ENCODE measurements at places on chromosomes 1 and 21.
A peak's percentile ranks its signal among the peaks of the same experiment; 100 is the strongest.

DNA sequence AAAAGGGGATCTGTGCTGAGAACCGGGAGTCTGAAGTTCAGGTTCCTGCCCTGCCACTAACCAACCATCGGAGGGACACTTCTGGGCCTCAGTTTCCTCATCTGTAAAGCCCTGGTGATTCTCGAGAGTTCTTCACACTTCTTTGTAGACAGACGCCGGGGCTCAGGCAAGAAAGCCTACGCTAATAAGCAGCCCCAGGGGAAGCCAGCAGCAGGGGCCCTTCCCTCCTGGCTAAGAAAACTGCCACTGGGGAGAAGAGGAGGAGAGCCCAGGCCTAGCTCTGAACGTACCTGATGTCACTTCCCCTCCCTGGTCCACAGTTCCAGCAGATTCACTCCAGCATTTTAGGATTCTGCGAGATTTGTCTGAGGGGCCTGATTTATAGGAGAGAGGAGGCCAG lies 76.0 kb downstream of the CAMK2N1 start:
- no peak for DNase-seq

- no peak for DNase-seq
Measured at GRCh38 chr1:98733782-98734112, 72.2 kb downstream of the SNX7 start.

- DNase-seq = peak; percentile 31
Measured at GRCh38 chr21:42112857-42113256, 41.7 kb downstream of the UMODL1 start.

GRCh38 chr1:241622669-241623068 lies 17.5 kb downstream of the CHML start:
- DNase-seq = peak; percentile 39

DNA sequence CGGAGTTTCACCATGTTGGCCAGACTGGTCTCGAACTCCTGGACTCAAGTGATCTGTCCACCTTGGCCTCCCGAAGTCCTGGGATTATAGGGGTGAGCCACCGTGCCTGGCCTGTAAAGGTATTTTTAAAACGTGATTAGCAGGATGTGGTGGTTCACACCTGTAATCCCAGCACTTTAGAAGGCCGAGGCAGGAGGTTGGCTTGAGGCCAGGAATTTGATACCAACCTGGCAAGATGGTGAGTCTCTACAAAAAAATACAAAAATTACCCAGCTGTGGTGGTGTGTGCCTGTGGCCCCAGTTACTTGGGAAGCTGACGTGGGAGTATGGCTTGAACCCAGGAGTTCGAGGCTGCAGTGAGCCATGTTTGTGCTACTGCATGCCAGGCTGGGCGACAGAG lies 43.3 kb upstream of the SOD1 start:
- DNase-seq = no peak

DNA sequence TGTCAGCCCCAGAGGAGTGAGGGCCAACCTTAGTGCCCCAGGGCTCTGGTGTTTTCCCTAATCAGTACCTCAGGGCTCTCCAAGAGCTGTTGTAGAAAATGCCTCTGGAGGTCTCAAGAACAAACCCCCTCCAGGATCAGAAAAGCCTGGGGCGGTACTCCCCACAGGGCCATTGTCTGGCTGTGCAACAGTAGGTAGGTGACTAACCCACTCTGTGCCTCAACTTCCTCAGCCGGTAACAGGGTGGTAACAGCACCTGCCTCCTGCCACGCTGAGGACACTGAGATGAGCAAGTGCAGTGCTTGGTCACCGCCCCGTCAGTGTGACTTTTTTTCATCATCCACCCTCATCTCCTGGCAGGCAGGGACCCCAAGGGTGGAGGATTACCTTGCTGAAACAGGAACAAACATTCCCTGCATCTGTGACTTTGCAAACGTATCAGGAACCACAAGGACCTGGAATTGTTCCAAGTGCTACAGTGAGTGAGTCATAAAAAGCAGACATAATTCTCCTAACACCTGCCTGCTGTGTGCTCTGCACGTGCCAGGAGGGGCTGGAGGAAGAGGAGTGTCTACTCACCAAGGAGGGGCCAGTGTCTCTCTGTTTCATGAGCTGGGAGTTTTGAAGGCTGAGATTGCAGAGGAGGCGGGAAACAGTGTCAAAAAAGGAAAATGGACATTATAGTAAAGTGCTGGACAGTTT lies 440.8 kb downstream of the NPHP4 start:
- DNase-seq = peak; percentile 20

- DNase-seq = no peak
Measured at GRCh38 chr1:54571803-54572541, 23.9 kb downstream of the ACOT11 start.

DNA sequence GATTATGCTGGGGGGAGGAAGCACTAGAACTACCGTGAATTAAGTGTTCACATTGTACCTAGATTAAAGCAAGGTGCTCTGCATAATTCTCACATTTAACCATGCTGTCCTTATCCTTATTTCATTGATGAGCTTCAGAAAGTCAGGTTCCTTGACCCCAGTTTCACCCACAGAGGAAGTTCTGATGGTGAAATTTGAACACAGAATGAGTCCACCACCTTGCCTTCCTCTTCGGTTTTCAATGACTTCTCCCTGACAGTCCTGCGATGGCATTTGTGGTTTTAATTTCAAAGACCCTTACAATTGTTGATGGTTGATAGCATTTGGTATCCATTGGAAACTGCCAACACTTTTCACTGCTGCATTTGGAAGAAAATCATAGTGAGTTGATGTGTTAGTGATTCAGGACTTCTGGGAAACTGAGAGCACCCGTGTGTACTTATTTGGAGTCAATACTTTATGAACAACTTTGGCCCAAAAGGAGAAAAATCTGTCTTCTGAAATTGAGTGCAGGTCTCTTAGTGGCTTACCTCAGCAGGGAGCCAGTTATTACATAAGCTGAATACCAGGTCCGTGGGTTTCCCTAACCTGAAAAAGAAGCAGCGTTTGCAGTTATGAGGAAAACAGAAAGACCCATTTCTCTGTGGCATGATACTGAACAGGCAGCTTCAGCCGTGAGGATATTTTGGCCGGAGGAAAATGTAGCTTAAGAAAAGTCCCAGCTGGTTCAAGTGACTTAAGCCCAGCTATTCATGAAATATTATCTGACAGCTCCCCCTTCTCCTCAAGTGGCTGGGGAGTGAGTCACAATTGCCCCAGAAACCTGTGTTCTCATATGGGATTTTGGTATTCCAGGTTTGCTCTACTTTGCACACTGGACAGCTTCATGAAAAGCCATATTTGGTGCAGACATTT lies 47.5 kb downstream of the ROR1 start:
- peak; percentile 72 for DNase-seq

GRCh38 chr1:153775458-153776327 lies 486 bp downstream of the SLC27A3 start:
- peak; percentile 74 for DNase-seq

DNA sequence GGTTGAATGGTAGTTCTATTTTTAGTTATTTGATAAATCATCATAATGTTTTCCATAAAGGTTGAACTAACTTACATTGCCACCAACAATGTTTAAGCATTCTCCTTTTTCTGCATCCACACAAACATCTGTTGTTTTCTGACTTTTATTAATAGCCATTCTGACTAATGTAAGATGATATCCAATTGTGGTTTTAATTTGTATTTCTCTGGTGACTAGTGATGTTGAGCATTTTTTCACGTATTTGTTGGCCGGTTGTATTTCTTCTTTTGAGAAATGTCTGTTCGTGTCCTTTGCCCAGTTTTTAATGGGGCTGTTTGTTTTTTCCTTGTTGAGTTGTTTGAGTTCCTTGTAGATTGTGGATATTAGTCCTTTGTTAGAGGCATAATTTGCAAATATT lies 24.6 kb upstream of the SLC35F3 start:
- peak; percentile 37 for DNase-seq

DNA sequence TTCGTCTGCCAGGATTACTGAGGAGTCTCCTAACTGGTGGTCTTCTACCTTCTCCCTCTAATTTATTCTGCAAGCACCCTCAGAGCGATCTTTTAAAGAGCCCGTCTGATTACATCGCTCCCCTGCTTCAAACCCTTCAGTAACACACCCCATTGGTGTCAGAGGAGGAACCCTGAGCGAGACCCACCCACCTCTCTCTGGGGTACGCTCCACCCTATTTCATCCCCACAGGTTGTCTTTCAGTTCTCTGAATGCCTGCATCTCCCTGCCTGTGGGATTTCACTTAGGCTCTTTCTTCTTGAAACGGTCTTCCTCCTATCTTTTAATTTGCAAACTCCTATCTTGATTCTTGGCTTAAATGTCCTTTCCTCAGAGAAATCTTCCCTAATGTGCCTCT lies 39.4 kb downstream of the C1orf21 start:
- DNase-seq = no peak

DNA sequence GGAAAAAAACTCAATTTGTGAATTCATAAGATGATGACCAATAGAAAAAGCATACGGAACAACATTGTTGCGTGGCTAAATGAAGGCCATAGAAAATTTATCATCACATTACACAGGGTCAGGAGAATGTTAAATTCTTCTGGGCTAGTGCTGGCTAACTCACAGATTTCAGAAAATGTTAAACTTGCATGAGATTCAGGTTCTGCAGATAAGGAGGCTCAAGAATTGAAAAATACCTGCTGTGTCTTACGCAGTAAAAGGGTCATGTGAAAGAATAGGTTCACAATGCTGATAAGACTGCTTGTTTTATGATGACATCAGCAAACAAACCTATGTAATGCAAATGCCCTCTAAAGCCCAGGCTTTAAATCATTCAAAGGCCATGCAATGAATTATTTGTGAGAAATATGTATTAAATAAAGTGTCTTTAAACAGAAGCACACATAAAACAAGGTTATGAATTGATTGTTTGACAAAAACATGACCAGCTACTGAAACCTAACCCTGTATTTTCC lies 378.8 kb downstream of the USP25 start:
- DNase-seq = no peak

- DNase-seq = no peak
Measured at GRCh38 chr1:110951161-110951560, 12.6 kb downstream of the LRIF1 start.

DNA sequence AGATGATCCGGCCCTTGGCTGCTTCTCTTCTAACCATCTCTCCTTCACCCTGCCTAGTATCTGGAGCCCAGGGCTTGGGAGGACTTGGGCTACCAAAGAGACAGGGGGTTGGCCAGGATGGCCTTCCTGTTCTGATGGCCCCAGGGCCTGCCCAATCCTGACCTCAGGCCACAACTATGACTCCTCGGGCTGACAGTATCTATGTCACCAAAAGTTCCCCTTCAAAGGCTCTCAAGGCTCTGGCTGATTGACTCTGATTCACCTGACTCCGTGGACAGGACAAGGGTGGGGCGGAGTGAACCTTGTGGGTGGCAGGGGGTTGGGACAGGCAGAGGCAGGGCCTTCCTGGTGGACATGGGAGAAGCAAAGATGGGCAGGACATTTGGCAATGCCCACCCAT lies 12.7 kb downstream of the MEF2D start:
- DNase-seq = no peak

GRCh38 chr1:6688001-6688400 lies 13.6 kb downstream of the DNAJC11 start:
- DNase-seq = no peak

- DNase-seq = no peak
Measured at GRCh38 chr1:105730701-105731100, 1325.8 kb upstream of the PRMT6 start.

DNA sequence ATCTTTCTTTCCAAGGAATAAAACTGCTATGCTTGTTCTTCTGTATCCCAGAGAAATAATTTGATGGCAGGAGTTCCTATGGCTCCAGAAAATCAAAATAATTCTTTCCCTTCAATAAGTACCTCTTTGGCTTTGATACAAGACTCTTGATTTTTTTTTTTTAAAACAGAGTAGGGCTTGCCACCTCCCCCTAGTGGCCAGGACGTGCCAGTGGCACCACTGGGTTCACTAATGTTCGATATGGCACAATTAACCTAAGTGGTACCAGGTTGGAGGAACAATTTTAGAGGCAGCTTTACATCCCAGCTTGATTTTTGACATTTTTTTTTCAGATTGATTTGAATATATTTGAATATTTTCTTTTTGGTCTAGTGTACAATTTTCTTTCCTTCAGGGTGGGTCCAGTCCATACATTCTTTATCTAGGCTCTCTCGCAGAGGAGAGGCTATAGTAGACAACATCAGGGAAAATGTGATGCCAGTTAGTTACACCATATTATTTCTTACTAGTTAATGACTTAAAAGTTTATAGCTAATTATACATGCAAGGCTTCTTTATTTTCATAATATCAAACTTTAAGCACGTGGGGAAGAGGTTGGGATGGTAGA lies 330.9 kb downstream of the S1PR1 start:
- peak; percentile 31 for DNase-seq

DNA sequence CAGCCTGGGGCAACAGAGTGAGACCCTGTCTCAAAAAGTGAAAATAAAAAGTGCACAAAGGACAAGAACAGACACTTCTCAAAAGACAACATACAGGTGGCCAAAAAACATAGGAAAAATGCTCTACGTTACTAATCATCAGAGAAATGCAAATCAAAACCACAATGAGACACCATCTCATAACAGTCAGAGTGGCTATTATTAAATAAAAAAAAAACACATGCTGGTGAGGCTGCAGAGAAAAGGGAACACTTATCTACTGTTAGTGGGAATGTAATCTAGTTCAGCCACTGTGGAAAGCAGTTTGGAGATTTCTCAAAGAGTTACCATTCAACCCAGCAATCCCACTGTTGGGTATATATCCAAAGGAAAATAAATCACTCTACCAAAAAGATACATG lies 173.2 kb downstream of the SMYD3 start:
- peak; percentile 9 for DNase-seq

GRCh38 chr1:24711329-24711728 lies 33.9 kb upstream of the CLIC4 start:
- DNase-seq = no peak
